ELR (cell line): ENCODE measurements at places on chromosomes 16 and 17.

DNA sequence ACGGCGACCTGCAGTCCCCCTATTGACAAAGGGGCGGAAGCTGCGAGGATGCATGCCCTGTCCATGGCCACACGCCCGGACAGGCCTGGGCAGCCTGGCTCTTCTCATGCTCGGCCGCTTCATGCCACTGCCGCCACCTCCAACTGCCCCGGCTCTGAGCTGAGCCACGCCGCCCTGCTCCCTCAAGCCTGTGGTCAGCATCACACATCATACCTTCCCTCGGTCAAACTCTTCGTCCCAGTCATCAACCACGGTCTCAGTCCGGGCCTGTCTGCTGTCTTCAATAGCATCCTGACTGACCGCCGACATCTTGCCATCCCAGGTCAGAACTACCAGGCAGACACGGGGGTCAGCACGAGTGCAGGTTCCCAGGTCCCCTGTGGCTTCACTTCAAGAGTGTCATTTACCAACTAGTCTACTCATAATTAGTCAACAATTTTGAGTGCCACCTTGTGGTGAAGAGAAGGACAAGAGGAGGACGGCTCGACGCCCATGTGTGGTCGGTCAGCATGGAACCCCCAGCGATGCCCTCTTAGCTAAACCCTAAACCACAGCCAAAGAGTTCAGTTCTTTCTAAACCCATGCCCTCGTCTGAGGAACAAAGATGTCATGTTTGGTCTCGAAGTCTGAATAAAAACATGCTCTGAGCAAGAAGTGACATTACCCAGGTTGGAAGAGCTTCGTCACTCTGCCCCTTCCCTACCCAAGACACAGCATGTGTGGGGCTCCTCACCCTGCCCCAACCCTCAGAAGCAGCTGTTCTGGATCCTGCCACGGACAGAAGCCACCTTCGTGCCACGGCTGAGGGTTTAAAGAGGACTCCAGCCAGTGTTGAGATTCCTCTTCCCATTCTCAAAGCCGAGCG, 16.9 kb upstream of the CYTH1 start:
- DNase-seq, result peak; percentile 54

DNA sequence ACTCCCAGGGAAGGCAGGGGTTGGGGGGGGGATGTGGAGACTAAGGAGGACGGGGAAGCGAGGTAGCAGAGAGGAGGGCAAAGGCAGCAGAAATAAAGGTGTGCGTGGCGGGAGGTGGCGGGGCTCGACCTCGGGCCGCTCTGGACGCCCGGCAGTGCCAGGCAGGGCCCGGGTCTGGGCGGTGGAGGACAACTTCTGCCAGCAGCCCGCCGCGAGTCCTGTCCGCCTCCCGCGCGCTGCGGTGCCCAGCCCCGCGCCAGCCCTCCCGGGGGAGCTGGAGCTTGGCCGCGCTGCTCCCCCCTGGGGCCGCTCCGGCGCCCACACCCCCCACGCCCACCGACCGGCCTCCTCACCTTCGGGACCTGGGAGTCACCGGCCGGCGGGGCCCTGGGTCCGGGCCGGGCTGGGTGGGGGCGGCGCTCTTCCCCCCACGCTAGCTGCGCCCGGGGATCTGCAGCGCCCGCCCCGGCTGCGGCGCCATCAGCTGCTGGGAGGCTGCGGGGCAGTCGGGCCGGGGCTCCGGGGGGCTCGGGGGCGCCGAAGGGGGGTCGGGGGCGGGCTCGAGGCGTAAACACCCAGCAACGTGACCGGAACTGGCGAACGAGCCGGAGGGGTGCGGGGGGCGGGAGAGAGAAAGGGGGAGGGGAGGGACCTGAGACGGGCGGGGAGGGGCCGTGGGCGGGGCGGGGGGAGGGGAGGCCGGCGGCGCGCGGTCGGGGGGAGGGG, at the start of gene CCDC92B:
Gene CCDC92B (minus strand): TSS at position 595 of the 726 bp plus-strand sequence. CDS start 14,507 bp downstream, outside the sequence.
- DNase-seq, result no peak

DNA sequence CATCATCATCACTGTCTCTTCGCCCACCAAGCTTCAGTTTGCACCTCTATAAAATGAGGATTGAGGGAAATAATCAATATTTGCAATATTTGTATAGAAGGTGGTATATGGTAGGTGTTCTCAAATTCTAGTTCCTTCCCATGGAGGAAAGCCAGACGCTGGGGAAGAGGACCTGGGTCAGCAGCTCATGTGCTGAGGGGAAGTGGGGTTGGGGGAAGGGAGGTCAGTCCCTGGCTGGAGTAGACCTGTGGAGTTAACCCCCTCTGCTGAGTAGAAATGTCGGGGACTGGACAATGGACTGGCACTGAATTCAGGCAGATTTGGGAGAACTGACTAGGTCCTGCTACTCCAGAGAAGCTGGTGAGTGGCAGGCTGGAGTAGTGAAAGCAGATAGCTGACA, 12.8 kb upstream of the ITGB3 start:
- no peak for DNase-seq

GRCh38 chr16:85195900-85196772, 83.9 kb upstream of the CIBAR2 start:
- DNase-seq, result no peak

DNA sequence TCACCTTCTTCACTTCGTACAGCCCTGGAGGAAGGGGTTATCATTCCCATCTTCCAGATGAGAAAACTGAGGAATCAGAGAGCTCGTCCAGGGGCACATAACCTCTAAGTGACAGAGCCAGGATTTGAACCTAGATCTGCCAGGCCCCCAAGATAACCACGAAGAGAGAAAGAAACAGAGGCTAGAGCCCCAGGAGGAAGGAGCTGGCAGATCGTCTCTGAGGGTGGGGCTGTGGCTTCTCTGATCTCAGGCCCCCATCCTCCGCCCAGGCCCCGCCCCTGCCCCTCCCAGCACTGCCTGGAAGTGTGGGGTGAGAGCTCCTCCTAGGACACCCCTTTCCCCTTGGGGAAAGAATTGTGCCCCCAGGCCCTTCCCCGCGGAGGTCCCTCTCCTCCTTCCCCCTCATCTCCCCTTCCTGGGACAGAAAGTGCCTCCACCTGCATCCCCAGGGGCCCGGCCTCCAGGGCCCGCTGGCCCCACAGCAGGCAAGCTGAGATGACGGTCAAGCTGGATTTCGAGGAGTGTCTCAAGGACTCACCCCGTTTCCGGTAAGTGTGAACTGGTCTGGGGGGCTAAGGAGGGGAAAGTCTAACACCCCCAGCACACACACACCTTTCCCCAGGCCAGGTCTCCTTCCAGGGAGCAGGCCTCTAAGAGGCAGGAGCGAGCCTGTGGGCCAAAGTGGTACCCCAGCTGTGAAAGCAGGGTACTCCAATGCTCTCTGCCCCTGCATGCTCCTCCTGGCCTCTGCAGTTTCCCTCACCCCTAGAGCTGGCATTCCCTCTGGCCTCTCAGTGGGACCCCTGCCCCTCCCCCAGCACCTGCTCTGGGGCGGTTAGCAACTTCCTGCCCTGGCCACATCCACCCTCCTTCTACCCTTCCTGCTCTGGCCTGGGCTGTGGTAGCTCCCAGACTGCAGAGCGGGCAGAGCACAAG, at the start of gene ACAP1:
Gene ACAP1 (plus strand): TSS at position 290 of the 936 bp plus-strand sequence. CDS start 206 bp downstream, at position 496.
- DNase-seq, result no peak

- peak; percentile 69 for DNase-seq
These were observed 782.4 kb upstream of the SOX9 start for GRCh38 chr17:71338396-71338795.

DNA sequence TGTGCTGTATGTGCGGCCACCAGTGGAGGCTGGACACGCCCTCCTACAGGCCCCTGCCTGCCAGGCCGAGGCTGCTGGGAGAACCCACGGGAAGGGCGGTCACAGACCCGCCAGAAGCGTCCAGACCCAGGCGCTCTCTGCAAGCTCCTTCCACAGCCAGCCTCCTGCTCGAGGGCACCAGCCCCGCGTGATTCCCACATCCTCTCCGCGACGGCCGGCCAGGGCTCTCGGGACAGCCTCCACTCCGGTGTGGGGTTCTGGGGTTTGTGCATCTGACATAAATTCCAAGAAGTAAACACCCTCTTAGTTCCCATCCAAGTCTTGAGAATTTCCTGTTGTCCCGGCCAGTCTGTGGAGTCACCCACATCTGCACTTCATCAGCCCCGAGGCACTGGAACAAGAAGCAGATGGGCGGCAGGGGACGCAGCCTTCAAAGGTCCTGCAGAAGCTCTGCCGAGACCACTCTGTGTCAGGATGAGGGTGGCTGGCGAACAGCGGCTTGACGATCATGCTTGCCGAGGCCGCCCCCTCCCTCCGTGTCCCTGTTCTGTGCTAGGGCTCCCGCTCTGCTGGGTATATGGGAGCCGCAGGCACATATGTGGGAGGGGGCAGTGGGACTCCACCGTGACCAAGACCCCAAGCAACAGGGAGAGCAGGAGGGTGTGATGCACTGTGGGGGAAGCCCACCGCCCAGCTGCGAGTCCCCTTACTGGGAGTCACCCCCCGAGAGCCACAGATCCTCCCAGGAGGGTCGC, 2.4 kb upstream of the TMEM204 start:
- DNase-seq, result peak; percentile 44

DNA sequence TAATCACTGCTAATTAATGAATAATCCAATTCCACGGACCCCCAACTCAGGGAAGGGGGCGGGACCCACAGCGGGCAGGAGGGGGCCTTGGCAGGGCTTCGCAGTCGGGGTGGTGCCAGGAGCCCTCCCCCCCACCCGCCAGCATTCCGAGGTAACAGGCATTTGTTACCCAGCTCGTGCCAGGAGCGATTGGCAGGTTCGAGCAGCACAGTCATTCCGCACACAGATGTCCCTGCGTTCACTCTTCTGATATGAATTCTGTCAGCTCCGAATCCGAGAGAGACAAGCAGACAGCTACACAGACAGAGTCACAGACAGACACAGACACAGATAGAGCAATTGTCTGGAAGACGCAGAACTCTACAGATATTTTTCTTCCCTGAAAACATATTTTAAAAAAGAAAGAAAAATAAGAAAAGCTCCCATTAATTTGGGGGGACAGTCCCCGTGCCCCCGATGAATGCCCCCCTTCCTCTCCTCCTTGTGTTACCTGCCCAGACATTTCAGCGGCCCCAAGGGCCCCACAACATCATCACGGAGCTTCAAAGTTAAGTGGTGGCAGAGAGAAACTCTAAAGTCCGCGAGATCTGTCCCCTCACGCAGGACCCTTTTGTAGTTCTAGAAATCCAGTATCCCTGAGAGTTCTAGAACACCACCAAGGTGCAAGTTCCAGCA, 10.2 kb downstream of the NEUROD2 start:
- no peak for DNase-seq

- peak; percentile 65 for DNase-seq
These were observed 25.3 kb downstream of the IGF2BP1 start for GRCh38 chr17:49022391-49022941.

DNA sequence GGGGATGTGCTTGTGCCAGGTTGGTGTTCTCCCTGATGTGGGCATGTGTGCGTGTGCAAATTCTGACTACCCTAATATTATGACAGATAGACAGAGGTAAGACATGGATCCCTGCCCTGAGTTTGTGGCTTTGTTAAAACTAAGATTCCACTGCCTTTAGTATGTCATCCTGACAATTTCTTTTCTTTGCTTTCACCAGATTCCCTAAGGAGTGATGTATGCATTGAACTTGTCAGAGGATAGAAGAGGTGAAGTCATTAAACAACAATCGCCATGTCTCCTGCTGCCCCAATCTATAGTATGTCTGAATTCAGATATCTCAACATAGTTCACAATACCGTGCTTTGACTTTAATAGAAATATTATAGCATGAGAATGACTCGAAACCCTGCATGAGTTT, 137.1 kb upstream of the ELAC2 start:
- DNase-seq, result no peak

- DNase-seq, result no peak
These were observed 123.4 kb downstream of the PRKCB start for GRCh38 chr16:23959072-23959751.

GRCh38 chr17:8397636-8398035, at the start of gene RNF222:
Gene RNF222, minus strand, starts transcription at chr17:8397827. Its CDS starts 4,366 bp downstream, at chr17:8393461.
- DNase-seq, result no peak

- DNase-seq, result no peak
These were observed 48.0 kb upstream of the METRNL start for GRCh38 chr17:83031321-83031945.

DNA sequence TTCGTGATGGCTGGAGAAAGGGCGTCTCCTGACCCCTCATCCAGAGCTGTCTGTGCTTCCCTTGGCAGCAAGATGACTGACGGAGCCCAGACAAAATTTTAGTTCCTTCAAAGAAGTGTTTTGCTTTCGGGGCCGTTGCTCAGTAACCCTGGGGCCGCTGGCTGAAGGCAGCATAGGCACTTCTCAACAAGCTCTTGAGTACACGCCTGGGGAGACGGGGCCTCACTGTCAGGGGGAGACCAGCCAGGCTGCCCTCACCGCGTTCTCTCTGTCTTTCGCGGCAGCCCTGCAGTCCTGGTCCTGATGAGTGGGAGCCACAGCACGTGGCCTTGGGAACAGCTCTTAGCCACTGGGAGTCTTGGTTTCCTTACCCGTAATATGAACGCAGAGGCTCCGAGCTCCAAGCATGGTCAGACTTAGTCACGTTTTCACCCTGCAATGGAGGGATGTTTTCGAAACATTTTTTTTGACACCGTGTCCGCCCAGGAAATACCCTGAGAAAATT, 86.0 kb downstream of the IRF8 start:
- DNase-seq, result no peak

DNA sequence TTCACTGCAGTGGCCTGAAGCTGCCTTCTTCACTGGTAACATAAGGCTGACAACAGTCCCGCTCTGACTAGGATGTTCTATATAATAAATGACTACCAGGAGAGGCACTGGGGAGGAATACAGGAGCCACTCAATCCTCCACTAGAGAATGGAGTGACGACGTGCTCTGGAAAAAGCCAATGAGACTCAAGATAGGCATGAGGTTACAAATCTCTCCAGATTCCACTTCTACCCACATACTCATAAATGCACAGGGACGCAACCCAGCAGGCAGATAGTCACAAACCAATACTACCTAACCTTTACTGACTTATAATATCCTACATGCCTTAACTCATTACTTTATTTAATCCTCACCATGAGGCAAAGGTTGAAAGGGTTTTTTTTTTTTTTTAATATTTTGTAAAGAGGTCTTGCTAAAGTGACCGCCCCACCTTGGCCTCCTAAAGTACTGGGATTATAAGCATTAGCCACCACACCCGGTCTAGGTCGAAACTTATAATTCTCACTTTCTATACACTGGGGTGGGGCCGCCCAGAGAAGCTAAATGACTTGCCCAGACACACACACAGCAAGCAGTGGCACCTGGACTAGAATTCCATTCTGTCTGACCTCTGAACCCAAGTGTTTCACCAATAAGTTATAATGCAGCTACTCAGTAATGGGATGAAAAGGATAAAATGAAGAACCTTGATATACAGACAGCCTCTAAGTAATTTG, 33.7 kb downstream of the TOM1L2 start:
- no peak for DNase-seq

- DNase-seq, result peak; percentile 23
These were observed 227.6 kb downstream of the UTP18 start for GRCh38 chr17:51487947-51488346.

- DNase-seq, result no peak
These were observed 68.2 kb downstream of the ABCC12 start for GRCh38 chr16:48087639-48088038.

GRCh38 chr16:30053376-30054015, 12.1 kb upstream of the ALDOA start:
- peak; percentile 81 for DNase-seq
